ENCODE measurements at places on chromosomes 6 and 20.
A peak's percentile ranks its signal among the peaks of the same experiment; 100 is the strongest.

DNA sequence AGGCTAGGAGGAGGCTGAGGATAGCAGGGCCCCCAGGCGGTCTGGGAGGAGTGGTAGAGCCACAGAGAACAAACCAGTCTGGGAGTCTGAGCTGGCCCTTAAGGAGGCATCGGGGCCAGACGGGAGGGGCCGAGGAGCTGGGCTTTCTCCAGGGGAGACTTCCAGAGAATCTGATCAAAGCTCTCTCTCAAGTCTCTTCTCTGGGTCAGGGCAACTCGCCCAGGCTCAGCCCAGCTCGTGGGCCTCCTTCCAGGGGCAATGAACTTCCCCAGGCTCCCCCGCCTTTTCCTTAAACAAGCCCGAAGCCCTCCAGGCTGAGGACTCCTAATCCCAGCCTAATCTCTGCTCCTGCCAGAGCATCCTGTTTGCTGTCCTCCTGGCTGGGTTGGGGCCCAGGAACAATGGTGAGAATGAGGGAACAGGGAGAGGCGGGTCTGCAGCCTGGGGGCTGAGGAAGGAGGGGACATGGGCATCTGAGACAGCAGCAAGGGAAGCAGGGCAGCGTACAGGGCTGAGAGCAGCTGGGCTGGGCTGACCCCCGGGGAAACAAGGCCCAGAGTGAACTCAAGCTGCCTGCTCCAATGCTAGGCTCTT, 173.6 kb downstream of the ANKRD60 start:
- DNase-seq: peak; percentile 27

GRCh38 chr6:21078497-21078896, 515.1 kb upstream of the SOX4 start:
- DNase-seq: no peak

DNA sequence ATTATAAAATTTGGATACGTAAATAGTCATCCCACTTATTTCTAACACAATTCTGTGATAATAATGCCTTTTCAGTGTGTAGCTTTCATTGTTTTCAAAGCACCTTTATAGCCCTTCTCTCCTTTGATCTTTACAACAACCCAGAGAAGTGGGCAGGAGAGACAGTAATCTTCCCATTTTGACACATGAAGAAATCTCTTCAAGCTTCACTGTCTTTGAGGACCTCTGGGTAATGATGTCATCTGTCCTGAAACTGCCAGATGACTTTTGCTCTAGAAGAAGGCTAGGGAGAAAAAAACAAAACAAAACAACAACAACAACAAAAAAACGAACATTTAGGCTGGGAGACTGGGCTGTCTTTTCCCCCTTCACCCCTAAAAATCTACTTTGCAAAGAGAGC, 203.0 kb downstream of the KCNQ5 start:
- DNase-seq: no peak

GRCh38 chr20:33311996-33312395, 29.0 kb downstream of the BPIFB1 start:
- no peak for DNase-seq

- peak; percentile 92 for DNase-seq
Observed at GRCh38 chr20:39108746-39109145, 146.6 kb downstream of the DHX35 start.

- DNase-seq: no peak
Observed at GRCh38 chr6:81906041-81906440, 153.6 kb upstream of the TENT5A start.

DNA sequence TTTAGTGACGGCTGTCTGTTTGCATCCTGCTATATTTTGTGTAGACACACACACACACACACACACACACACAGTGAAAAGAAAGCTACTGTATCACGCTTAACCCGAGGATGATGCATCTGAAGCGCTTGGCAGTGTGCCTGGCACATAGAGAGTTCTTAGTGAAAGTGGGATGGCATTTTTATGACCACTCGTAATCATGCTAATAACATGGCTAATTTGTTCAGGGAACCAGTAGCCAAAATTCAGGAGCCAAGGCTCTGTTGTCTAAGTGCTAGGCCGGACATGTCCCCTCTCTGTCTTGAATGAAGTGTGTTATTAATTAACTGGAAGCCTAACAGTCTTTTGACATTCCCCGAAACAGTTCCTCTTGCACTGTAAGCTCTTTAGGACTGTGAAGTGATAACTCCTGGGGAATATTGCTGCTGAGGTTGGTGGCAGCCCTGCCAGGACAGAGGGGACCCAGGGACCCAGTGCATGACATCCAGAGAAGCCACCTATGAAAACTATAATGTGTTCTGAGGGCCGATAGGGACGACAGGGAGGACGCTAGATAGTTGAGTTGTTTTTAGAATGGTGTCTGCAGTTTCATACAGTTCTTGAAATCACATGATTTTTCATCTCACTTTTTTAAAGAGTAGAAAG, 45.0 kb upstream of the IRF4 start:
- DNase-seq: peak; percentile 36

DNA sequence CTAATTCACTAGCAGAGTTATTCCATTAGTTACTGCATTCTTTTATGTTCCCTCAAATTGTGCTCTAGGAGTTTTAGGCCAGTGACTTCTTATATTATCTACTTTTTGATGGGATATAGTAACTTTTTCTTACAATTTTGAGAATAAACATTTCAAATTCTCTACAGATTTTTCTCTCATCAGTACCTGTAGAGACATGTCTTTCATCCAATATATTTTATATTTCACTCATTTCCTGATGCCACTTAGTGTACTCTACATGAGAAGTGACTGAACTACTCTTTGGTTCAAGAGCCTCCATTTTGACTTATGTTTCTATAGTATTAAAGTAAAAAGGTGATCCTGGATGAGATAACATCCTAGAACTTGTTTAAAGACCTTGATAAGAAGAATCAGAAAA, 108.5 kb downstream of the ELOVL4 start:
- no peak for DNase-seq

- no peak for DNase-seq
Observed at GRCh38 chr6:88842320-88842719, 121.1 kb downstream of the RNGTT start.

- no peak for DNase-seq
Observed at GRCh38 chr20:16378712-16379370, 194.4 kb downstream of the KIF16B start.
